MM.1S (cell line): ENCODE measurements at places on chromosomes 2 and 18.

GRCh38 chr2:222884805-222885424 lies 24.1 kb downstream of the ACSL3 start:
- no peak for DNase-seq

- no peak for DNase-seq
These were observed 121.0 kb upstream of the SMAD7 start for GRCh38 chr18:49071778-49072177.

- DNase-seq = no peak
These were observed 15.0 kb upstream of the CYS1 start for GRCh38 chr2:10095175-10095574.

- peak; percentile 90 for DNase-seq
These were observed 1.2 kb downstream of the CFLAR start for GRCh38 chr2:201116959-201117734.

- no peak for DNase-seq
These were observed 579.2 kb downstream of the BCL11A start for GRCh38 chr2:59974051-59974766.

GRCh38 chr2:172098650-172099471 lies 3.8 kb downstream of the DLX2 start:
- no peak for DNase-seq

GRCh38 chr18:55830544-55830943 lies 242.6 kb upstream of the TCF4 start:
- no peak for DNase-seq

- DNase-seq = no peak
These were observed 731.4 kb downstream of the TSN start for GRCh38 chr2:122486705-122487415.

DNA sequence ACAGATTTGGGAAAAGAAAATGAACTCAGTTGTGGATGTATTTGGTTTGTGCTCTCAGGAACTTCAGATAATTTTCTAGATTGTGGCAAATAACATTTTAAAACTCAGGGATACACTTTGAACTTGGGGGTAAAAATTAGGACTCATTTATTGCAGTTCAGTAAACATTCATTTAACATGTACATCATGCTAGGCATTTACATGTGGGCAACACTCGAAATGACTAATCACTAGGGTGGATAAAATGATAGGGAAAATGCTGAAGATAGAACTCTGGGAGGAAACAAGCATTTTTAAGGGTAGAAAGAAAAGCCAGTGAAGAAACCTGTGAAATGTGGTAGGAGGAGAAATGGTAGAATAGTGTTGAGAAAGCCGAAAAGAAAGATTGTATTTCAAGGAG lies 7.8 kb downstream of the FAM117B start:
- DNase-seq = no peak

DNA sequence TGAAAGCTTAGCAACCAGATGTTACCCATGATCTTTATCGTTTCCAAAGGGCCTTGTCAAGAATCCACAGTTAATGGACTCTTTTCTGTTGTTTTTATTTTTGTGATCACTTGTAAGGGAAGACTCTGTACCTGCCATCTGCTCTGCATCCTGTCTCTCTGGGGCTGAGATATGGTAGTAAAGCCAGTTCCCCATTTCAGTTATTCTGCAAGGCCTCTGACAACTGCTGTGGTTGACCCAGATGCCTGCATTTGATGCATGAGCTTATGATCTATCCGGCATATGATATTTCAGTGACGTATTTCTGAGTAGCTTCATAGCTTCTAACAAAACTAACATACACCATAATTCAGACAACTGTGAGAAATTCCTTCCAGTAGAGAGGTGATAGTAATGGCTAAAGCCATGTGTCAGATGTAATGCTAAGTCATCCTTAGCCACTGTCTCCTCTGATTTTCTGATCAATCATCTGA lies 105.1 kb downstream of the TPO start:
- DNase-seq = no peak

GRCh38 chr2:9024575-9024974 lies 21.1 kb upstream of the MBOAT2 start:
- DNase-seq = no peak

DNA sequence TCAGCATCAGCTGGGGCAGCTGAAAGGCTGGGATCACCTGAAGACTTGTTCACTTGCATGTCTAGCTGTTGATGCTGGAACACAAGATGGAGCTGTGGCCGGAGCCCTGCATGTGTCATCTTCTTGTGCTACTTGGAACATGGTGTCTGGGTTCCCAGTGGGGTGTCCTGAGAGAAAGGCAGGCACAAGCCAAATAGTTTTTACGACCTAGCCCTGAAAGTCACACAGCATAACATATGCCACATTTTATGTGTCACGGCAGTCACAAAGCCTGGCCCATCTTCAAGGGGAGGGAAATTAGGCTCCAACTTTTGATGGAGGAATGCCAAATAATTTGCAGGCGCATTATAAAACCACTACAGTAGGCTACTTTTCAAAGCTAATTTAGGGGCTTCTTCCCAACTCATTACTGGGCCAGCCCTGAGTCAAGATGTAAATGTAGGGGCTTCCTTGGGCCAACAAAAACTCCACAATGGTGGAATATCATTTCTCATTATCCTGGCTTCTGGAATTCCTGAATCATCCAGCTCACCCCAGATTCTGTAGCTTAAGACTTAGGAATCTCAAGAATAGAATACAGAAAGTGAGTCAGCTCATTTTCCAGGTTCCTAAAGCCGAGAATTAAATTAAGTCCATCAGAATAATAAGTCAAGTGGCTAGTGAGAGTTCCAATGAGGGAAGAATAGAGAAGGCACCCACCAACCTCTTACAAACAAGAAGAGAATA lies 543.0 kb downstream of the TNS1 start:
- no peak for DNase-seq

GRCh38 chr2:45253151-45253550 lies 243.9 kb upstream of the SIX2 start:
- DNase-seq = no peak

DNA sequence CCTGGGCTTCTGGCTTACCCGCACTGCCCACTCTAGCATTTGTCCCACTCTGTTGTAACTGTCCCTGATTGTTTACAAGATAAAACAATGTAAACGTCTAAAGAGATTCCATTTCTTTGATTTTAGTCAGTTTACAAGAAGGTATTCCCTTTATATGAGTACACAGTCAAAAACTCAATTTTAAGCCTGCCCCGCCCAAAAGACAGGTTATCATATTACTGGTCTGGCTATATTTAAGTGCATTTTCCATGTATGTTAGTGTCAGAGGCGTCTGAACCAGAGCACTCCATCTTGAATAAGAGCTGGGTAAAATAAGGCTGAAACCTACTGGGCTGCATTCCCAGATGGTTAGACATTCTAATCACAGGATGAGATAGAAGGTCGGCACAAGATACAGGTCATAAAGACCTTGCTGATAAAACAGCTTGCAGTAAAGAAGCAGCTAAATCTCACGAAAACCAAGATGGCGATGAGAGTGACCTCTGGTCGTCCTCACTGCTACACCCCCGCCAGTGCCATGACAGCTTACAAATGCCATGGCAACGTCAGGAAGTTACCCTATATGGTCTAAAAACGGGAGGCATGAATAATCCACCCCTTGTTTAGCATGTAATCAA lies 15.0 kb downstream of the GPR45 start:
- DNase-seq = no peak

DNA sequence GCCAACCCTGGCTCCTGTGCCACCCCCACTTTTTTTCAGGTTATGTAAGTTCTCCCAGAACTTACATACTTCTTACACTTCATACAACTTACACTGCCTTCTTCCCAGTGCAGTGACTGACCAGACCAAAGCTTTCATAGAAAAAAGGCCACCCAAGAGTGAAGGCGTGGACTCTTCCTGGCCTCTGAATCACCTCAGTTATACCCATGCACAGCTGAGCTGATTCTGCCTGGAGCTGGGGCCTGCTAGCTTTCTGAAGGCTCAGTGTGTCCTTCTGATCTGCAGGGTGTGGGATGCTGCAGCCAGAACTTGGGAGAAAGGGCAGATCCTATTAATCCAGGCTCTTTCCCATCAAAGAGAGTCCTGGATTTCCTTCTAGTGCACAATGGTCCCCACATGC lies 216.1 kb downstream of the TTC32 start:
- DNase-seq = no peak

GRCh38 chr2:19456705-19457309 lies 98.4 kb upstream of the OSR1 start:
- DNase-seq = no peak

DNA sequence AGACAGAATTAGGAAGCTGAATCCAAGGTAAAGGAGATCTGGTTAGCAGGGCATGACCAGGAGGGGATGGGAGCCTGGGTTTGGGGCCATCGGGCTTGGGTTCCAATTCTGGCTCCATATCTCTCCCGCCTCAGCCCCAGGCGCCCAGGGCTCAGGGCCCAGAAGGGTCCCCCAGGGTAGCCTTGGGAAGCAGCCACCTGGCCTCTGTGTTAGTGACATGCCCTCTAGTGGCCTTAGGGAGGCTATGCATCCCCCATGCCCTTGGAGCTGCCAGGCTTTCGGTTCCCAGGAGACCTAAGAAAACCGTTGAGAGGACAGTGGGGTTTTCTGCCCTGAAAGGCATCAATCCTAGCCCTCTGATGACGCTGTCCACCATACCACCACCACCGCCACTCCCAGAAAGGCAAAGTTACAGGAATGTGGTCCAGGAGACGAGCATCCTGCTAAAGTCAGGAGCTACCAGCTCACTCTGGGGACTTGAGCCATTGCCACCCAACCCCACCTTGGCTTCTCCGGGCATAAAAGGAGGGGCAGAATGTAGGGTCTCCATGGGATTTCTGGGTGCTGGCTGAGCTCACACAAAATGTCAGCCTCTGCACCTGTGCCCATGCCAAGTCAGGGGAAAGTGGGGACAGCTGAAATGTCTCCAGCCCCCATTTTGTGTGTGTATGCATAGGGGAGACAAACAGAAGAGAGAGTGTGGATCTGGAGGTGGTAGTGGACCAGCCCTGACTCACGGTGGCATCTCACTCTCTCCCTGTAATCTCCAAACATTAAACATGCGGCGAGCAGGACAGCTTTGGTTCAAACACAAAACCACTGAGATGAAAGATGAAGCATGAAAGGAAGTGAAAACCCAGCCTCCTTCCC lies 56.5 kb downstream of the EMX1 start:
- peak; percentile 49 for DNase-seq

DNA sequence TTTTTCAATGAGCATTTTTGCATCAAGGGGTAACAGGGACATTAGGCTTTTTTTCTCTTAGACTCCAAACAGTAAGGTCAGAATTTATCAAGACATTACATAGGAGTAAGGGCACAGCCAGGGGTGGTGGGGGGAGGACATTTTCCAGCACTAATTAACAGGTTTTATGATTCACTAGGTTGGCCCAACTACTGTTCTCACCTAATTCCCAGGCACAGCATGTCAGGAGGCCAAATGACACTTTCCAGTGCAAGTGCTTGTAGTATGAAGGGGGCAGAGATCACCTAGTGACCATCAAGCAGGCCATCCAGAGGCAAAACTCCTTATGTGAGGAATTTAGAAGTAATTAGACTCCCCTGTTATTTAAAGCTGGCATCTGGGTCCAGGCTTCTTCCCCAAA lies 3.9 kb upstream of the MBD2 start:
- DNase-seq = no peak

DNA sequence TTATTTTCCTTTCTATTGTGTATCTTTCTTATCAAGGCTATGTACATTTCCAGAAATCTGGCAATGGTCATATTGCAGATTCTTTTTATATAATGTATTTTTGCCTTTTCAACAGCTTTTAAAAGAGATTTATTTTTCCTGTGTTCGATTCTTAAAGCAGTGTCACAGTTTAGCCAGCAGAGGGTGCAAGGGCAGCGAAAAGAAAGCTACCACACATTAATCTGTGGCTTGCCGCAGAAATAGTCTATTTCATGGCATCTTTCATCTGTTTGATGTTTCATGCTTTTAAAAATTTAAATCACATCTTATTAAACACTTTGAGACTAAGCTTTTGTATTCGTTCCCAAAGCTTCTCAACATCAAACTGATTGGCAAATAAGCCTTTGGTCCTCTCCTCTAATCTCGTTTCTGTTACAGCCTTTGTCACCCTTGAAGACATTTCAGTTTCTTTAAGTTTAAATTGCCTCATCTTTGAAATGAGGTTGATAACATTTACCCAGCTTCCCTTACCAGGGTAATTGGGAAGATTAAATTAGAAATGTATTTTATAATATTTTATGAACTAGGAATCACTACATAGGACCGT lies 73.3 kb downstream of the PIK3C3 start:
- no peak for DNase-seq

- no peak for DNase-seq
These were observed 28.1 kb downstream of the SLC1A4 start for GRCh38 chr2:65017335-65017734.
